H1 (cell line): ENCODE measurements at places on chromosomes 11 and 22.

DNA sequence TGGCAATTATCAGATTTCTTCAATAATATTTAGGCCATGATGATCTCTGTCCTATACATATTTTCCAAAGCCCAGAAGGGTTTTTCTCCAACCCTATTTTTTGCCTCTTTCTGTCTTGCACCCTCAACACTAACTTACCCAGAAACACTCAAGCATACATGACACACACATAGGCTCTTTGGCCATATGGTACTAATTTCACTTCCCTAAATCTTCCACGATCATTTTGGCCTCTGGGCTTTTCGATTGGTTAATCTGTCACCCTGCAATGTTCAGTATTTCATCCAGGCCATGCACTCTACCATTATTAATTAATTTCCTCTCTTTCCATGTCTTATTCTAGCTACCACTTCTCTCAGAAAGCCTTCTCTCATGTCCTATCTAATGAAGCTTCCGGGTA lies 59.8 kb downstream of the LUZP2 start:
- DNase-seq = no peak

DNA sequence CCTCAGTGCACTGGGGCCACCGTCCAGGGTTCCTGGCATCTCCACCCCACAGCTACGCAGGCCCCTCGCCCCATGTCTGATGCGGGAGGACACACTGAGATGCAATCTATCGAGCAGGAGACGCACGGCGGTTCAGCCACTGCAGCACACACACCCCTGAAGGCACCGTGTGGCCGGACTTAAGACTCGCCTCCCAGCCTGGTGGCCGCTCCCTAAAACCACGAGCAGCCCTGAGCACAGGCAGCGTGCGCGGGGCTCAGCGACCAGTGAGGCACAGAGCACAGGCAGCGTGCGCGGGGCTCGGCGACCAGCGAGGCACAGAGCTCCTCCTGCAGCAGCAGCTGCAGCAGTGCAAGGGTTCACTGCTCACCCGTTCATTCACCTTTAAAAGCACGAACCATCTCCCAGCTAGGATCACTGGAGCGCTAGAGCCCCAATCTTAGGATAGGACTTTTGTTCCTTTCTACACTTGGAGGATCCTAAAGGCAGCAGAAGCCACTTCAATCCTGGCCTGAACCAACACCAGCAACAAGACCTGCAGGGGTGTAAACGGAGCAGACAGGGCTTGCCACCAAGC lies 31.4 kb downstream of the TOLLIP start:
- no peak for DNase-seq

- DNase-seq = no peak
Observed at GRCh38 chr22:48890693-48891554, 936.7 kb downstream of the BRD1 start.

DNA sequence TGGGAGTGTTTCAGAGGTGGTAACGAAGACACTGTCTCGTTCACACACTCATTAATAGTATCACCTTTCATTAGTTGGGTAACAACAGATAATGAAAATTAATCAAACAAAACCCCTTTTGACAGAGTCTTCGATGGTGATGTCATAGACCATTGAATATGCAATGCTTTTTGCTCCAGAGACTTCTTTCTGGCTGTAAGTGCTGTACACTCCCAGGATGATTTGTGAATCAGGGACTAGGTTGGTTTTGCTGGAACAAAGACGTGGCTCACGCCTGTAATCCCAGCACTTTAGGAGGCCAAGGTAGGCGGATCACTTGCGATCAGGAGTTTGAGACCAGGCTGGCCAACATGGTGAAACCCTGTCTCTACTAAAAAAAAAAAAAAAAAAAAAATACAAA lies 9.5 kb upstream of the RASSF10 start:
- no peak for DNase-seq

DNA sequence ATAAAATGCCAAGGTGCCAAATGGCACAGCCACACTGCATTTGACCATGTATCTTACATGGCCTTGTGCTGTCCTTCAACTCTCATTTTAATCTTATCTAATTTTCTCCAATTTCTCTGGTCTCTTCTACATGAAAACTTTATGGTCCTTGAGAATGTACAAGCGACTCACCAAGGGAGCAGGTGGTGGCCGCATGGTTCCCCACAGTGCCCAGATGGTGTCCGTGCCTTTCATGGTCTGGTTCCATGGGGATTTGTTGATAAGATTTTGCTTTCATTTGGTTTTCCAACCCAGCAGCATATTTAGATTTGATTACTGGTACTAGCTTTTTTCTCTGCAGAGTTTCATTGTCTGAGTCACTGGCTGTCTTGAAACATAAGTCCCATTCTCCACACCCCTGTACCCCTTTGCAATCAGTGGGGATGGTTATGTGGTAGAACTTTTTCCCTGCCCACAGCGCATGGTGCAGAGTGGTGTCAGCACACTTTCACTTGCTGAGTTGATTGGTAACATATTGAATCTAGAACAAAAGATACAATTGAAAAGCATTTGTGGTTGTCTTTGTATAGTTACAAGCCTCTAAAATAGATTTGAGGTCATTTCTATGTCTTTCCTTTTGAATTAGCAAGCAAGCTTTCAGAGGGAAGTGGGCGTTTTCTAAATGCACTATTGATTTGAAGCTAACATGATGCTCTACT lies 24.1 kb downstream of the ZNRF3 start:
- no peak for DNase-seq

- DNase-seq = no peak
Observed at GRCh38 chr11:6647836-6648235, 7.8 kb downstream of the DCHS1 start.

DNA sequence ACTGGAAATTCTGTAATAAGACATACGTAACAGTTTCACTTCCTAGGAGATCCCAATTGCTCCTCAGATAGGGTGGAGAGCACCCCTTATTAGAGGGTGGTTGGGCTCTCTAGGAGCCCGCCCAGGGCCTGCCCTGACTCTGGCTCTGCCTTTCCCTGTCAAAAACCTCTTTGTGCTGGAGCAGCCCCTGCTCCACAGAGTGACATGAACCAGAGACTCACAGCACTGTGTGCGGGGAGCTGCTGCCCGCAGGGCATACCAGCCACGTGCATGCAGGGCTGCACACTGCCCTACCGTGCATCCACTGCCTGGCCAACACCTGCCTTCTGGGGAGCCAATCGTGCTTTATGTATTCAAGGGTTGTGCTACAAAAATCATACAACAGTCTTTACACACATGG lies 24.3 kb downstream of the KCNQ1OT1 start:
- no peak for DNase-seq

DNA sequence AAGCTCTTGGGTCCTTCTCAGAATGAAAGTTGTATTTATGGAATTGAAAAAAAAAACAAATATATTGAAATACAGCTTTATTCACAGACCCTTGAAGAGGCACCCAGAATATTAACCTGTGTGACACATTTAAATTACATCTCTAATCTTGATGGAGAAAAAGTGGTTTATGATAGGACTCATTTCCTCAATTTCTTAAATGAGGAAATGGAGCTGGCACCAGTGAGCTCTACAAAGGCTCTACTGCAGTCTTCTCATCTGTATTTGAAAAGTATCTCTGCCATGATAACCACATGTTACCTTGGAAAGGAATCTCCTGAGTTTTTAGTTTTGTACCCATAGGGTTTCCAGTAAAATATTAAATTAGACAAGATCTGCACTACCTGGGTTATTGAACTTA lies 186.5 kb downstream of the HIPK3 start:
- DNase-seq = no peak

DNA sequence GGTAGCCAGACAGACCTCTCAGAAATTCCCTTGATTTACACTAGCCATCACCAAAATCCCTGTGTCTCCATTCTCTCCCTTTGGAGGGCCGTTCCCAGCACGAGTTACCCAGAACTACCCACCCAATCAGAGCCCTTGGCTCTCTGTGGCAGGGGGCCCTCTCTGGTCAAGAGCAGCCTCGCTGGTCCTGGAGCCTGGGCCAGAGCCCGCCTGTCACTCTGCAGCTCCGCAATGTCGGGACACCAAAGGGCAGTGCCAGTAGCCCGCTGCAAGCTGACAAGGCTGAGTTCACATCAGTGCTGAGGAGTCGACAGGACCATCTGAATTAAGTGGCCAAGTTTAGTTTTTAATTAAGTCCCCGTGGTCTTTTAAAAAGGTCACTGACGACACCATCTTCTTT lies 241.6 kb downstream of the ST3GAL4 start:
- DNase-seq = no peak

DNA sequence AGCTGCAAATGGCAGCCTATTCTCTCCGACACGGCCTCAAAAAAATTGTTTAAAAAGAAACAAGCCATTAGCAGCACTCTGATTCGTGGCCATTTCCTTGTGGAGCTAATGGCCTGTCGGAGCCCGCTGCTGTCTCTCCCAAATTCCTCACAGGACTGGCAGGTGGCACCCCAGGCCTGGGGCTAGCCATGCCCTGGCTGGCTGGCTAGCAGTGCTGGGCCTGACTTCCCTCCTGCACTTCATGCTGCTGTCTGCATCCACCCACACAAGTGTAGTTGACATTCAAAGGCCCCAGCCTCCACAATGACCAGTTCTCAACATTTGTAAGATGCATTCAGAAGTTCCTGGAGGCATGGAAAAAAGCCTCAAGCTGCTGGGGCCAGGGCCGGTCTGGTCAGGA lies 61.5 kb downstream of the SMCO4 start:
- no peak for DNase-seq

GRCh38 chr11:1051356-1052132 lies 15.0 kb upstream of the MUC6 start:
- no peak for DNase-seq

GRCh38 chr22:50315289-50316113 lies 8.1 kb upstream of the PLXNB2 start:
- no peak for DNase-seq

GRCh38 chr22:33299245-33299956 lies 241.2 kb upstream of the SYN3 start:
- no peak for DNase-seq

DNA sequence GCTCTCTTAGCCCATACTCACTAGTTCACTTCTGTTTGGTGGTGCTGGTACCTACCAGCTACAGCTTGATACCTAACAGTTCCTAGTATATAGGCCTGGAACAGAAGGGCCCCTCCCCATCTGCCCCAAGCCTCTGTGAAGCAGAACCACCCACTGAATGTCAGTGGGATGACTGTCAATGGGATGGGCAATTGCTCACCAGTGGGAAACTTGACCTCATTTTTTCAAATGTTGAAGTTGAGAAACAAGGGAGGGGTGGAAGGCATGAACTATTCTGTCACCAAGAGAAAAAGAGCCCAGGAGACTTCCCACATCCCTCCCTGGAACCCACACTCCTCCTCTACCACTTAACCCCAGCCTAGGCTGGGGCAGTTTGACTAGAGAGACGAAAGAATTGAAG lies at the start of gene NLRP10:
TSS of gene NLRP10 (minus strand) at position 62 of the 400 bp plus-strand sequence. CDS start 1,952 bp downstream, outside the sequence.
- no peak for DNase-seq

GRCh38 chr11:43071338-43071737 lies 240.5 kb upstream of the API5 start:
- DNase-seq = no peak

DNA sequence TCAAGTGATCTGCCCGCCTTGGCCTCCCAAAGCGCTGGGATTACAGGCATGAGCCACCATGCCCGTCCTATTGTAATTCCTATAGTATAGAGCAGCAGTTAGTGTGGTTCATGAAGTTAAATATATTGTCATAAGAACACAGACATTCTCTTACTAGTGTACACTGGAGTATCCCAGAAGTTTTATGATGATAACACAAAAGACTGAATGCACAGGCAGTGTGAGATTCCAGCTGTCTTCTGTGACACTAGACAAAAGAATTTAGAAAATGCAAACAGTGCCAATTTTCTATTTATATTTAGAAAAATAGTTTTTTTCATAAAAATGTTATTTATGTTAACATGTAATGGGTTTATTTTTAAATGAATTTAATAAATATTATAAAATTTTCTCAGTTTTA lies 39.4 kb upstream of the RBX1 start:
- no peak for DNase-seq

DNA sequence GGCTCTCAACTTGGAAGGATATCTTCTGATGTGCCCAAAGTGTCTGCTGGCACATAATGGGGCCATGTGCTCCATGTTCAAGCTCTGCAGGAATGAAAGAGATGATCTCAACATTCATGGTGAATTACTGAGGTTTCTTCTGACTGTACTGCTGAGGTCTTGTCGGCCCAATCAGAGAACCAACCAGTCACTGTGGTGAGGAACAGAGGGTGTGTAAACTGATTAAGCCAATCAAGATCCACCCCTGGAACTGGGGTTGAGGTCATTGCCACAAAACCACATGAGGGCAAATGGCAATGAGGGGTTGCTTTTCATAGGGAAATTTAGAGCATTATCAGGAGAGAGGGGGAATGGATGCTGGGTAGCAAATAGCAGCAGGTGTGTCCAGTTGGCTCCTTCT lies 152.3 kb upstream of the RAG2 start:
- DNase-seq = no peak

GRCh38 chr11:116300232-116300631 lies 472.6 kb downstream of the BUD13 start:
- no peak for DNase-seq

DNA sequence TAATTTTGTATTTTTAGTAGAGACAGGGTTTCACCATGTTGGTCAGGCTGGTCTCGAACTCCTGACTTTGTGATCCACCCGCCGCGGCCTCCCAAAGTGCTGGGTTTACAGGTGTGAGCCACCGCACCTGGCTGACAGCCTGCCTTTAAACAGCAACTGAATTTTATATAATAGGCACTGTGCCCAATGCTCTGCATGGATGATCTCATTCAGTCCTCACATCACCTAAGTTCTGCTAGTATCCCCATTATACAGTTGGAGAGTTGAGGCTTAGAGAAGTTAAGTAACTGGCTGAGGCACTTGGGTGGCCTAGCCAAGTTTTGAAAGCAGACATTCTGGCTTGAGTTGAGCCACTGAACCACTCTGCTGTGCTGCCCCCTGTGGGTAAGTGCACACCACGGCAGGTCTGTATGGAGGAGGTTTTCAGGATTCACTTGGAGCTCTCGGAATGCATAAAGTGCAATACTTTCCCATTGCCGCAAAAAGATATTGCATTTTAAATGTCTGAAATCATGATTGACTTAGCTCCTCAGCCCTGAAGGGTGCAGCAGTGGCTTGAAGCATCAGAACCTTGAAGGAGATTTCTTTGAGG lies 112.4 kb downstream of the LDLRAD3 start:
- peak; percentile 74 for DNase-seq

DNA sequence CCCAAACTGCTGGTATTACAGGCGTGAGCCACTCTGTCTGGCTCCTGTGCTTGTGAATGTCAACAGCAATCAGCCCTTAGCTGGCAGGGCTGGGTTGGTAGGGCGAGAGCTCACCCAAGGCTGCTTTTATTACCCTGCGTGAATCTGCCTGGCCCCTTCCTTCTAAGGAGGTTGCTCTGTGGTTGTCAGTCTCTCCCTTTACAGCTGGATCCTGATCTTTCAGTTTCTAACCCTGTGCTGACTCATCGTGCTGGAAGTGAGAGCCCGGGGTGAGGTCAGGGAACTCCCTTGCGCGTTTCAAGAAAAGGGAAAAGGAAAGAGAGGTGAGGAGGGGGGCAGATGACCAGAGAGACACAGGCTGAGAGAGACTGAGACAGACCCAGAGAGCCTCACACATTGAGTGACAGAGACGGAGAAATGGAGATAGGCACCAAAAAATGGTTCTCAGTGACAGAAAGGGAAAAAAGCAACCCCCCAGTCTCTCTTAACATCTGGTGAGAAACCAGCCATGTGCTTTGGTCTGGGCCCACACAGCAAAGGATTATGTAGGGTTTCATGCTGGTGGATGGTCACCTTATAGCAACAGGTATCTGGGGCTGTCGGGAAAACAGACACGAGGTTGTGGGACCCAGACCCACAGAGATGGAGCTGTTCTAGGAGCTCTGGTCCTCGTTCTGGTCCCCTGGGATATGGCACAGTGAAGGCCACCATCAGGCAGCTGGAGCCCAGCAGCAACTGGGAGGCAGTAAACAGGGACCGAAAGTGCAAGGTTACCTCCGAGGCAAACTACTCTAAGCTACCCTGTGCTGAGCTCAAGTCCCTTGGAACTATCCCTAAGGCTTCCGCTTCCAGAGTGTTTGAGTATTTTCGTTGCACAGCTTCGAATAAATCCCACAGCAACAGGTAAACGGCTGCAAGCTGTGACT lies 2.5 kb downstream of the TCN2 start:
- no peak for DNase-seq
